ENCODE measurements at places on chromosomes 16 and 17. TPM values are rescaled to one million over a fixed set of nuclear protein-coding genes. Genes with fewer than 3 reads are reported as not detected.

Gene GAS2L2
- 0.09 TPM for total RNA-seq

DNA sequence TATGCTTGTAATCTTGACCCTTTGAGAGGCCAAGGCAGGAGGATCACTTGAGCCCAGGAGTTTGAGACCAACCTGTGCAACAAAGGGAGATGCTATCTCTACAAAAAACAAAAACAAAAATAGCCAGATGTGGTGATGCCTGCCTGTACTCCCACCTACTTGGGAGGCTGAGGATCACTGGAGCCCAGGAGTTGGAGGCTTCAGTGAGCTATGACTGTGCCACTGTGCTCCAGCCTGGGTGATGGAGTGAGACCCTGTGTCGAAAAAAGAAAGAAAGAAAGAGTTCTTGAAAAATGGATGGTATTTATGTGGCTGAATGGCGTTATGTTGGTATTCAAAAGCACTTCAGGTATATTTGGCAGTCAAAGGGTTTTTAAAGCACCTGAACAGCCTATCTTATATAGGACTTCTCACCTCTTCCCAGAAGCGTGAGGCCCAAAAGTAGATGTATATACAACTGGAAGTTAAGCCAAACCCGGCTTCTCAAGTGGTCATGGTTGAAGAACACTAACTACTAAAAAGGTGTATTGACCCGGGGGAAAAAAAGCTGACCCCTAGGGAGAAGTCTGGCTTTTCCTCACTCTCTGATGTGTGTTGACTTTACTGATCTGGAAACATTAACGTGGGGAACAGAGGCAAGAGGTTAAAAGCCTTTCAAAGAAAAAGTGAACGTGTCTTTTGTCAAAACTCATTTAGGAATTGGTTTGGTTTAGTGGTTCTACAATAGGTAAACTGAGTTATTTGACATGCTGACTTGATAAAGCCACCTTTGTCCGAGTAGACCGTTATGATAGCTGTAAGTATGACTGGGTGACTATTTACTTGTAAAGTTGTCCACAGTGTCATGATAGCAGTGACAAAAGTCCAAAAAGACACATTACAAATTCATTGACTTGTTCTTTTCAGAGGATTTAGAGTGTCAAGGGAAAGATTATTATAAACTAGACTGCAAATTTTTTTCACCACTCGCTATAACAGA, 183.4 kb downstream of the IRX3 start:
- no peak overlapping the region for H3K4me3 ChIP-seq
- H3K27ac ChIP-seq: no peak overlapping the region
- H3K4me1 ChIP-seq: no peaks in the 10 kb centered on the region
- no peaks in the 10 kb centered on the region for H3K27me3 ChIP-seq

GRCh38 chr16:56423584-56424403, 1.6 kb downstream of the AMFR start:
- peak overlapping the region; percentile 94 for H3K4me3 ChIP-seq
- H3K27ac ChIP-seq: peak overlapping the region; percentile 94
- no peak for DNase-seq
- H3K27me3 ChIP-seq: no peaks in the 10 kb centered on the region

- no peaks in the 10 kb centered on the region for H3K4me1 ChIP-seq
- peaks cover 5% of the 10 kb centered on the region for H3K27me3 ChIP-seq
- no peak overlapping the region for H3K27ac ChIP-seq
- no peaks in the 10 kb centered on the region for H3K36me3 ChIP-seq
- no peak overlapping the region for H3K4me3 ChIP-seq
- no peak for DNase-seq
Measured at GRCh38 chr17:15036238-15036637, 228.9 kb downstream of the PMP22 start.

Gene MYH8
- 0.32 TPM for total RNA-seq

- no peak overlapping the region for H3K4me3 ChIP-seq
- H3K27ac ChIP-seq: no peak overlapping the region
- no peaks in the 10 kb centered on the region for H3K27me3 ChIP-seq
- no peaks in the 10 kb centered on the region for H3K36me3 ChIP-seq
- H3K4me1 ChIP-seq: peaks cover 4% of the 10 kb centered on the region
Measured at GRCh38 chr16:1789643-1790045, 3.9 kb downstream of the IGFALS start.

DNA sequence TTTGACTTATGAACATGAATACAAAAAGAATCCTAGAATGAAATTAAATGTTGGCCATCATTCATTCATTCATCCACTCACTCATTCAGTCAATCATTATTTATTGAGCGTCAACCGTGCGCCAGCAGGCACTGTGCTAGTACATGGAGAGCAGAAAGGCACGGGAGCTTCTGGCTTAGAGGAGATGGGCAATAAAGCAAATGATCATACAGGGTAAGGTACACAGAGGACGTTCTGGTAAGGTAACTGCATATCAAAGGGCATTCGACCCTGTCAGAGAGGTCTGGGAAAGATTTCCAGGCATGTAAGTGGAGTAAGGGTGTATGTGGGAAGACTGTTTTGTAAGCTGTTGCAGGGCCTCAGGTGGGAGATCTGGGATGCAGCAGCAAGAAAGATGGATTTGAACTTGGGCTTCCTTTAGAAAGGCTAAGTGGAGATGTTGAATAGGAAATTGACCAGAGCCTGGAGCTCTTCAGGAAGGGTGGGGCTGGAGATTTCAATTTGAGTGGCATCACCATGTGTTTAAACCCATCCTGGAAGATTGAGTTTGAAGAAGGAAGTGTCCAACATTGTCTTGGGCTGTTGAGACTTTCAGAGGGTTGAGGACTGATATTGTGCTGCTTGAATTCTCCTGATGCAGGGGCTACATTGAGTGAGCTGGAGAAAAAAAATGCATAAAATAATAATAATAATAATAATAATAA, 2.8 kb upstream of the MSI2 start:
- no peaks in the 10 kb centered on the region for H3K36me3 ChIP-seq
- peak overlapping the region; percentile 7 for H3K27ac ChIP-seq
- DNase-seq: no peak
- H3K27me3 ChIP-seq: no peaks in the 10 kb centered on the region
- H3K4me3 ChIP-seq: no peak overlapping the region

DNA sequence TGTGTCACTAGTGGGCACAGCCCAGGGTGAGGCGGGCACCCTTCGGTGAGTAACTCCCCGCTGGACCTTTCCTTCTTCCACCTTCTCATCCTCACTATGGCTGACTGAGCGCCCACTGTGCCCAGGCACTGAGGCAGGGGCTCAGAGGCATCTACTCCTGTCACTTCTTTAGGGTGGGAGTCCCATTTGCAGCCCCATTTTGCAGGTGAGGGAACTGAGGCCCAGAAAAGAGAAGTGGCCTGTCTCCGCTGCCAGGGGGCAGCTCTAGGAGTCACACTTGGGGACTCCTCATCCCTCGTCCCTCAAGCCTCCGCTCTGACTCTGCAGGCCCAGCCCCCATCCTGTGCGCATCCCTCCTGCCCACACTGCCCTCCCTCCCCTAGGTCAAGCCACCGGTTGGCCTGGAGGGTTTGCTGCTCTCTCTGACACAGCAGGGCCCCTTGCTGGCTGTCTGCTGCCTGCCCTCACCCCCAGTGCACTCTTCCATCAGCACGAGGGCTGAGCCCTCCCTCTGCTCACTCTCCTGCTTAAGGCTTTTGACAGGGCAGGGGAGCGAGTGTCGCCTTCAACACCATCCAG, 62.4 kb downstream of the CNGB1 start:
- H3K4me1 ChIP-seq: no peaks in the 10 kb centered on the region
- DNase-seq: no peak
- no peaks in the 10 kb centered on the region for H3K27me3 ChIP-seq
- H3K27ac ChIP-seq: no peak overlapping the region
- H3K36me3 ChIP-seq: no peaks in the 10 kb centered on the region

Gene ADAMTS18
- 0.28 TPM for total RNA-seq

DNA sequence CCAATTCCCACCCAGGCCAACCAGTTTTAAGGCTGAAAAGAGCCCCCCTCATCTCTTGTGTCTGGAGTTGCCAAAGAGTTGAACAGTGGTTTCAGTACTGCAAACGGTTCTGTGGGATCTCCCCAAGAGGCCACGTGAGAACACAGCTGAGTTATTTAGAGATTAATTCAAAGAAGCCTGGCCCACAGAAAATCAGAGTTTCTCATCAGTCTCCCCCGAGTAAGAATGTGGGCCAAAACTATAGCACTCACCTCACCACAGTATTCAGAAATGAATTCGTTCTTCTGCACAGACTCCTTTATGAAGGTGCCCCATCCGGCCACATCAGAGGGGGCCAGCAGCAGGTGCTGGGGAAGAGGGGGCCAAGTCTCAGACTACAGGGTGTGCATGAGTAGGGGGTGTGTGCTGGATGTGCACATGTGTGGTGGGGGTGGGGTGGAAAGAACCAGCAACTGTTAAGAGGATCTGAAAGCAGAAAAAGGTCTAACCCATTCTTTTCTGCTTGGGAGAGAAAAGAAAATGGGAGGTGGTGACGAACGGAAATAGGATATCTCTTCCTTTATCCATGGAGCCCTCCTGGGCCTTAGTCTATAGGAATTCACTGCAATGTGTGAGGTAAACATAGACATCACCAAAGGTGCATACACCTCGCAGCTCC, 22.6 kb downstream of the CNTNAP1 start:
- H3K36me3 ChIP-seq: peaks cover 100% of the 10 kb centered on the region
- H3K4me1 ChIP-seq: no peaks in the 10 kb centered on the region

DNA sequence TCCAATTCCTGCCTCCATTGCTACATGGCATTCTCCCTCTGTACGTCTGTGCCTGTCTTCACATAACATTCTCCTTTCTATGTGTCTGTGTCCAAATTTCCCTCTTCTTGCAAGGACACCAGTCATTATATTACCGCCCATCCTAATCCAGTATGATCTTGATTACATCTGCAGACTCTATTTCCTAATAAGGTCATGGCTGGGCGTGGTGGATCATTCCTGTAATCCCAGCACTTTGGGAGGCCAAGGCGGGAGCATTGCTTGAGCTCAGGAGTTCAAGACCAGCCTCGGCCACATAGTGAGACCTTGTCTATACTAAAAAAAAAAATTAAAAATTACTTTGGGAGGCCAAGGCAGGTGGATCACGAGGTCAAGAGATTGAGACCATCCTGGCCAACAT, 5.0 kb upstream of the PRR14 start:
- H3K36me3 ChIP-seq: no peaks in the 10 kb centered on the region
- no peak overlapping the region for H3K27ac ChIP-seq
- no peak for DNase-seq
- H3K4me3 ChIP-seq: no peak overlapping the region
- H3K27me3 ChIP-seq: no peaks in the 10 kb centered on the region

Gene TEX14
- 0.14 TPM for total RNA-seq

GRCh38 chr17:49456183-49456965, 38.7 kb upstream of the NGFR start:
- H3K36me3 ChIP-seq: no peaks in the 10 kb centered on the region
- no peak for DNase-seq
- no peak overlapping the region for H3K4me3 ChIP-seq

DNA sequence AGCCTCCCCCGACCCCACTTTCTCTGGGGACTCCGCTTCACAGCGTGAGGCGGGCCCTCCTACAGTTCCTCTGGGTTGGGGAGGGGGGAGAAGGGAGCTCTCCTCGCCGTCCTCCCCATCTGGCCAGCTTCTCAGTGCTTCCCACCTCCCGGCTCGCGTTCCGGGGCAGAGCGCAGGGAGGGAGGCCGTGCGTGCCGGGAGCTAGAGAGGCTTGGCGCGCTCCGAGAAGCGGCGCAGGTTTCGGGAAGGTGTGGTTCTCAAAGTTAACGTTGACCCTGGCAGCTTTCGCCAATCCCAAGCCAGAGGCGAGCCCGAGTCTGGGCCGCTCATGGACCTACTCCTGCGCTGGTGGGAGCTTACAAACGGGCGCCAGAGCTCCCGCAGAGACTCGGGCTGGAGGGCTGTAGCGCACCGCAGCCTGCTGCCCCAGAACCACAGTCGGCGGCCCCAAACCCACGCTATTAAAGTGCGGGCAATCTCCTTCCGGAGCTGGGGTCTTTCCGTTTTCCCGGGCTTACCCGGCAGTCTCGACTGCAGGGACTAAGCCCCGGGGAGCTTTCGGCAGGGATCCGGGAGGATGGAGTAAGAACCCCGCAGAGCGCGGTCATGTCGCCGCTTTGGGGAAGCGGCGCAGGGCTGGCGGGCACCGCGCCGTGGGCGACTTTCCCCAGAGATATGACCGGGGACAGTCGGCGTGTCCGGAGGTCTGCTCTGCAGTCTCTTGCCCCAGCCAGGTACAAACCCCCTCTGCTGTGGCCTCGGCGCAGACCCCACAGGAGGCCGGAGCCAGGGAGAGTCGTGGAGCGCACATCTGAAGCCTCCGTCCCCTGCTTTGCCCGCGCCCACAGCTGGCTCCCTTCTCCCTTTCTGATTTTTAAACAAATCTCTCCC, 787 bp downstream of the CDH11 start:
- H3K36me3 ChIP-seq: no peaks in the 10 kb centered on the region
- peaks cover 15% of the 10 kb centered on the region for H3K4me1 ChIP-seq
- no peak for DNase-seq
- H3K4me3 ChIP-seq: peak overlapping the region; percentile 71
- H3K27ac ChIP-seq: peak overlapping the region; percentile 46
